CD4-positive, alpha-beta memory T cell (primary cell): ENCODE measurements at places on chromosomes 3 and 15. TPM values are rescaled to one million over a fixed set of nuclear protein-coding genes. Genes with fewer than 3 reads are reported as not detected.

- no peaks in the 10 kb centered on the region for H3K36me3 ChIP-seq
- no peaks in the 10 kb centered on the region for H3K4me1 ChIP-seq
- H3K4me3 ChIP-seq, result no peak overlapping the region
- H3K27ac ChIP-seq, result no peak overlapping the region
- H3K27me3 ChIP-seq, result no peaks in the 10 kb centered on the region
Measured at GRCh38 chr3:128283421-128283820, 130.1 kb downstream of the EEFSEC start.

LYZL4 gene
- not detected for total RNA-seq

FBXO40 gene
- total RNA-seq, result not detected

DNA sequence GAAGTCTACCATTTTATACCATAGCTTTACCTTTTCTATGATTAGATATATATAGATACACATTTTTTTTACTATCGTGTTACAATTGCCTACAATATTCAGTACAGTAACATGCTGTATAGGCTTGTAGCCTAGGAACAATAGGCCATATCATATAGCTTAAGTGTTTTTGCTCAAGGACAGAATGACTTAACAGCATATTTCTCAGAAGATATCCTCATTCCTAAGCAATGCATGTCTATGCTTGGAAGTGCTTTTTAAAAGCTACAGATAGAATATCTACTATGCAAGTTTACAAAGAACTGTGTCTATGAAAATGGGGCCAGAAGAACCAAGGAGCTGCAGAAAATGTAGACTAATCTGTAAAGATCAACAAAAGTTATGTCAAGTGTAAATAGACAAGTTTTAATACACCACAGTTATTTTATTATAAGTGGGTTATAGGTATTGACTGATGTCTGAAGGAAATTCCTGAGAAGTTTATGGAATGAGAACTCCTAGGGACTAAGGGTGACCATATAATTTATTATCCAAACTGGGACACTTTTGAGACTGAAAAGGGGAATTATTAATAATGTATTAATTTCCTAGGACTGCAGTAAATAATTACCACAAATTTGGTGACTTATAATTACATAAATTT is 138.7 kb upstream of the TGFBR2 start:
- no peaks in the 10 kb centered on the region for H3K4me1 ChIP-seq
- no peak overlapping the region for H3K4me3 ChIP-seq
- H3K36me3 ChIP-seq, result no peaks in the 10 kb centered on the region
- no peaks in the 10 kb centered on the region for H3K27me3 ChIP-seq
- H3K27ac ChIP-seq, result no peak overlapping the region
- DNase-seq, result no peak
